ENCODE measurements at places on chromosomes 6 and 20.

DNA sequence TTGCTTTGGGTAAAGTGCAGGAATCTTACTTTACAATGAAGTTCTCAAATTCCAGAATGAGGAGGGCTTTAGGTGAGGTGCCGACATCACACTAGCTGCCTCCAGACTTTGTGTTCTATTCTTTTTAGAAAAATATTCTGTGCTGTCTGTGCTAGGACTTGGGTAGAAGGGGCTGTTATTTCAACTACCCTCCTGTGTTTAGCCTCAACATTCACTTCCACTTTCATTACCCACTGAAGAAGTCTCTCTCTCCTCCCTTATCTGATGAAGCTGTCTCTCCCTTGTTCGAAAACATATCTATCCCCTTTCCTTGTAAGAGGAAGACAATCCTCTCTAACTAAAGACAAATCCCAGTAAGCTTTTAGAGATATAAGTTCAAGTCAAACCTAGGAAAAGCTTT is 25.0 kb upstream of the BRPF3 start:
- DNase-seq: no peak

- no peak for DNase-seq
Observed at GRCh38 chr6:50889935-50890334, 71.3 kb downstream of the TFAP2B start.

DNA sequence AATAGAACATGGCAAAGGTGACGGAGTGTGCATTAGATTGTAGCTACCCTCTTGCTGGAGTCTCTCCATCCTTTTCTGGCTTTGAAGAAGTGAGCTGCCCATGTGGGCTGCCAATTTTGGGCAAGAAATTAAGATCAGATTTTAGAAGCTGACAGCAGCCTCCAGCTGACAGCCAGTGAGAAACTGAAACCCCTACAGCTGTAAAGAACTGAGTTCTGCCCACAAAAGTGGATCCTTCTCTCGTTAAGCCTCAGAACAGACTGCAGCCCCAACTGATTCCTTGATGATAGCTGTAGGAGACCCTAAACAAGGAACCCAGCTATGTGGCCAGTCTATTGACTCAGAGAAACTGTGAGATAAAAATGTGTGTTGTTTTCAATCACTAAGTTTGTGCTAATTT is 134.1 kb downstream of the CD109 start:
- DNase-seq: no peak

DNA sequence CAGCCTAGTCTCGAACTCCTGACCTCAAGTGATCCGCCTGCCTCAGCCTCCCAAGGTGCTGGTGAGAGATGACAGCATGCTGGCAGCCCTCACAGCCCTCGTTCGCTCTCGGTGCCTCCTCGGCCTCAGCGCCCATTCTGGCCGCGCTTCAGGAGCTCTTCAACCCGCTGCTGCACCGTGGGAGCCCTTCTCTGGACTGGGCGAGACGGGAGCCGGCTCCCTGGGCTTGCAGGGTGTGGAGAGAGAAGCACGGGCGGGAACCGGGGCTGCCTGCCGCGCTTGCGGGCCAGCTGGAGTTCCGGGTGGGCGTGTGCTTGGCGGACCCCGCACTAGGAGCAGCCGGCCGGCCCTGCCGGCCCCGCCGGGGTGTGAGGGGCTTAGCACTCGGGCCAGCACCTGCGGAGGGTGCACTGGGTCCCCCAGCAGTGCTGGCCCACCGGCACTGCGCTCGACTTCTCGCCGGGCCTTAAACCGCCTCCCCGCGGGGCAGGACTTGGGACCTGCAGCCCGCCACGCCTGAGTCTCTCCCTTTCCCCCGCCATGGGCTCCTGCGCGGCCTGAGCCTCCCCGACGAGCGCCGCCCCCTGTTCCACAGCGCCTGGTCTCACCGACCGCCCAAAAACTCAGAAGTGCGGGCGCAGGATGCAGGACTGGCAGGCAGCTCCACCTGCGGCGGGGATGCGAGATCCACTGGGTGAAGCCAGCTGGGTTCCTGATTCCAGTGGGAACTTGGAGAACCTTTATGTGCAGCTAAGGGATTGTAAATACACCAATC is 31.5 kb upstream of the RANBP9 start:
- peak; percentile 14 for DNase-seq

All from activated gamma-delta T cell (primary cell).